T-cell (primary cell): ENCODE measurements at places on chromosomes 12 and 14.

DNA sequence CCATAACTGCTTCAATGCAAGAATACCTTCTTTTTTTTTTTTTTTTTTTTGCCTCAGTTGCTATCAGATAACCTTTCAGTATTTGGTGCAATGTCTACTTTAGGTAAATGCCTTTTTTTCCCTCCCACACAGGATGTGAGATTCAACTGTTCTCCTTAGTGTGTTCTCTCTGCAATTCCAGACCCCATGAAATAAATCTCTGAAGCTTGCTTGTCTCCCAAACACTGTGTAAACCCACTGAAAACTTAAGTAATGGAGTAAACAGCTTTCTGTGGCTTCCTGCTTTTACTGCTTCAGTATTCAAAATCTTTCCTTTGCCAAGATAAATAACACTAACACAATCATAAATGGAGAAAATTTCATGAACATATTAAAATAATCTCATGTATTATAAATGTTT is 55.8 kb upstream of the CLEC14A start:
- no peak for DNase-seq

DNA sequence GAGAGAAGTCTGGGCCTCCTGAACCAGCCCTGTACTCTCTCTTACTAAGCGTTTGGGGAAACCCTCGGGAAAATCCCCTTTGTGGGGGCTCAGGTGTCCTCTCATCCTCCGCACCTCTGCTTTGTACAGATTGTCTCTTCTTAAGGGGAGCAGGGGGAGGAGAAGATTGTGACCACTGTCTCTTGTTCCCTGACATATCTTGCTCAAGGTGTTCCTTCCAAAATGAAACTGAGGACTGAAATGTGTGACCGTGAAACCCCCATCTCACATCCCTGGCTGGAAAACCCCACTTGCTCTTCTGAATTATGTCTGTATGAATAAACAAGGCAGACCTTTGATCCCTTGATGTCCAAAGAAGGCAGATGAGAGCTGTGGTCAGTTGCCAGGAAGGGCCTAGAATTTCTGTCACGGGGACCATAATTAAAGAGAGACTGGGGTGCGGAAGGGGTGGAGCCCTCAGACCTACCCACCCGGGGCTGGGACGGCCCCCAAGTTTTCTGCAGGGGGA is 369.8 kb downstream of the AACS start:
- DNase-seq: no peak

DNA sequence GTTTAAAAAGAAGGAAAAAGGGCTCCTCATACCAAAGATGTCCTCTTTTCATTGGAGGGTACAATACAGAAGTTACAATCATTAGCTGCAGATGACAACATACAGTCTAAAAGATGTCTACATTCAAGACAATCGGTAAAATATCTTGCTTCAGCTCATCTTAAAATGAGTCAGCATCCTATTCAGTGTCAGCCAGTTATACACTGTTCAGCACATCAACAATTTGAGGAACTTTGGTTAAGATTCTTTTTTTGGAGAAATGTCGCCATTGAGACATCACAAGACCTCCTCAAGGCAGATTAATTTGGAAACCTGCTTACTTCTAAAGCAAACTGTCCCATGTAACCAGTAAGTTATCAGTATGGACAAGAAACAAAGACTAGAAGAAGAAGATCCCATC is 100.7 kb upstream of the SLC38A4 start:
- no peak for DNase-seq

DNA sequence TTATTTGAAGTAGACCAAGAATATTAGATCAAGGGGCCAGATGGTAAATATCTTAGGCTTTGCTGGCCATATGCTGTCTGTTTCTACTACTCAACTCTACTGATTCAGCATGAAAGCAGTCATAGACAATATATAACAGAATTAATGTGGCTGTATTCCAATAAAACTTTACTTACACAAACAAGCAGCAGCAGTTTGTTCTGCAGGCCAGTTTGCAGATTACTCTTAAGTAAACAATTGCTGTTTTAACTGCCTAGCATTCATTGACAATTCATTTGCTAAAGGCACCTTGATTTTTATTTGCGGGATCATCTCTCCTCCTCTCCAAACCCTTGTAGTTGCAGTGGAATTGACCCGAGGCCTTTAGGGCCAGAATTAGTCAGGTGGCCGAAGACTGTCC is 94.1 kb upstream of the GARIN6 start:
- DNase-seq: no peak

DNA sequence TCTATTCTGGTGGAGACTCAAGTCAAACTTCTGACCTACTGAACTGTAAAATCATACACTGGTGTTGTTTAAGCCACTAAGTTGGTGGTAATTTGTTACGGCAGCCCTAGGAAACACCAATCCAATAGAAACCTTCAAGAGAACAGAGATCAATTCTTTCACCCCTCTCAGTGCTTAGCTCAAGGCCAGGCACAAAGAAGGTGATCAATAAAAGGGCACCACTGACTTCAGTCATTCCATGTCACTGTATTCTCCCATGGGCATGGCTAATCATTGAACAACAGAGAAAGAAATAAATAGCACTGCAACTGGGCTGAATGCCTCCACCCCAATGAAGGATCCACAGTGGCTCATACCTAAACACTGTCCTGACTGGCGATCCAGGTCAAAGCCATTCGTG is 7.3 kb downstream of the FBLN5 start:
- DNase-seq: no peak

GRCh38 chr12:94262228-94263010 is 114.0 kb downstream of the PLXNC1 start:
- DNase-seq: peak; percentile 67

DNA sequence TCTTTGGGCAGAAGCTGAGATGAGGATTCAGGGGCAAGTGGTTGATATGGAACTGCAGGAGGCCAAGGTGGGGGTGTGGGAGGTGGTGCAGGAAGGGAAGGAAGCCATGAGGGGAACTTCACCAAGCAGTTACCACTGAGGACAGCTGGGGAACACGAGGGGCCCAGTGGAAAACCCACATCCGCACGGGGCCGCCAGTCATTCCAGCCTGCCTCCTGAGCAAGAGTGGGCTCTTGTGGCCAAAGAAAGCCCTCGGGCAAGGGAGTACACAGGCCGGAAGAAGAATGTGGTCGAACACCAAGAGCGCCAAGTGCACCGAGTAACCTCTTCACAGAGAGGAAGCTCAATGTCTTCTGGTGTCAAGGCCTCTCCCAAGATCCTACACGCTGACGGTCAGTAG is 252.2 kb upstream of the FOXN3 start:
- DNase-seq: no peak

DNA sequence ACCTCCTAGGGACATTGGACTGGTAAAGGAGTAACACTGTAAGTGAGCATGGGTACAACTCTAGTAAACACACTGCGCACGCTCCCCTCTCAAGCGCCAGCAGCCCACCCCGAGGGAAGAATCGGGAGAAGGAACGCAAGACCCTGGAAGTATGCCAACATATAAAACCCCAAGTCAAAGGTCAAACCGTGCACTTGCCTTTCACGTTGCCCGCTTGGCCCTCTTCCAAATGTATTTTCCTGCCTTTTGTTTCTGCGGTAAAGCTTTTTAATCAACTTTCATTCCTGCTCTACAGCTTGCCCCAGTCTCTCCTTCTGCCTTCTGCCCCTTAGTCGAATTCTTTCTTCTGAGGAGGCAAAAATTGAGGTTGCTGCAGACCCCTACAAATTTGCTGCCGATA is 17.6 kb upstream of the CHST11 start:
- DNase-seq: no peak
